ENCODE measurements at places on chromosomes 1 and 21.
A peak's percentile ranks its signal among the peaks of the same experiment; 100 is the strongest.

GRCh38 chr1:43447891-43448708, 5.6 kb downstream of the HYI start:
- no peak overlapping the region for H3K27ac ChIP-seq
- H3K4me1 ChIP-seq: peaks cover 10% of the 10 kb centered on the region
- H3K36me3 ChIP-seq: peaks cover 25% of the 10 kb centered on the region
- no peak overlapping the region for H3K4me3 ChIP-seq
- no peak for DNase-seq
- no peaks in the 10 kb centered on the region for H3K27me3 ChIP-seq

- no peak overlapping the region for H3K4me3 ChIP-seq
- H3K27ac ChIP-seq: no peak overlapping the region
- DNase-seq: no peak
- H3K27me3 ChIP-seq: no peaks in the 10 kb centered on the region
- H3K36me3 ChIP-seq: no peaks in the 10 kb centered on the region
- peaks cover 20% of the 10 kb centered on the region for H3K4me1 ChIP-seq
Measured at GRCh38 chr1:173300061-173301044, 93.2 kb upstream of the TNFSF4 start.

- no peak overlapping the region for H3K4me3 ChIP-seq
- no peak overlapping the region for H3K27ac ChIP-seq
- DNase-seq: no peak
- no peaks in the 10 kb centered on the region for H3K4me1 ChIP-seq
- peaks cover 35% of the 10 kb centered on the region for H3K36me3 ChIP-seq
Measured at GRCh38 chr21:46538262-46538661, 66.6 kb downstream of the S100B start.

- no peaks in the 10 kb centered on the region for H3K4me1 ChIP-seq
- no peak overlapping the region for H3K27ac ChIP-seq
- peaks cover 1% of the 10 kb centered on the region for H3K27me3 ChIP-seq
- H3K4me3 ChIP-seq: no peak overlapping the region
Measured at GRCh38 chr1:12604114-12604874, 13.7 kb downstream of the DHRS3 start.

DNA sequence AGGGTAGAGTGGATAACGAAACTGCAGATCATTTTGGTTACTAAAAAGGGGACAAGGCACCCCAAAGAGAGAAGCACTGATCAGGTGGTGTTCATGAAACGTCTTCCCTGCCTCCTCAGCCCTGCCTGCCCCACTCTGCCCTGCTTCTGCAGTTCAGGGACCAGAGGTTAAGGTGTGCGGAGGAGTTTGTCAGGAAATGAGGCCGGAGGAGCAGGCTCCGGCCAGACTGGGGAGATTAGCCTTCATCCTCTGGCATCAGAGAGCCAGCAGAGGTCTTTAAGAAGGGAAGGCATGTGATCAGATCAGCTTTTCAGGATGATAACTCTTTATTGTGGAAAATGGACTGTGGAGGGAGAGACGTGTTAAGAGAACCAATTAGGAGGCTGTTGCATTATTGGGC, 291.9 kb upstream of the NR5A2 start:
- no peak overlapping the region for H3K27ac ChIP-seq
- H3K4me3 ChIP-seq: no peak overlapping the region
- H3K36me3 ChIP-seq: no peaks in the 10 kb centered on the region
- no peak for DNase-seq

DNA sequence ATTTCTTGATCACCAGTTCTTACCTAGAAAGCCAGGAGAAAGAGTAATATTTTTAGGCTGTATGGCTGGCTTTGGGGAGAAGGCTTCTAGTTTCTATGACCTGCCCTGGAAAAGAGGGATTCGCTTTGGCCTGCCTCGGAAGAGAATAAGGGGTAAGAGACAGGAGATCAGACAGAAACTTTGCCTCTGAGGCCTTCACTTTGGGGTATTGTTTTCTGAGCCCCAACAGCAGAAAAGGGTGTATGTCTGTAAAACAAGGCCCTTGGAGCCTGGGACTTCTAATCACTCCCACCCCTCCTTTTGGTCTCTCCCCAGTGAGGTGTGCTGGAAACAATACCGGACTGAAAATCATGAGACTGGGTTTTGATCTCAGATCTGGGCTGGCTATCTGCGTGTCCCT, 5.1 kb downstream of the SLC45A3 start:
- no peak for DNase-seq
- no peaks in the 10 kb centered on the region for H3K36me3 ChIP-seq
- no peak overlapping the region for H3K4me3 ChIP-seq
- no peaks in the 10 kb centered on the region for H3K27me3 ChIP-seq
- peak overlapping the region; percentile 46 for H3K27ac ChIP-seq
- peaks cover 50% of the 10 kb centered on the region for H3K4me1 ChIP-seq

- H3K27me3 ChIP-seq: peaks cover 10% of the 10 kb centered on the region
- H3K4me3 ChIP-seq: no peak overlapping the region
- peaks cover under 1% of the 10 kb centered on the region for H3K36me3 ChIP-seq
Measured at GRCh38 chr21:42734323-42734971, 81.0 kb downstream of the PDE9A start.

GRCh38 chr1:43883321-43883720, 50.3 kb upstream of the ARTN start:
- H3K27me3 ChIP-seq: no peaks in the 10 kb centered on the region
- peaks cover 3% of the 10 kb centered on the region for H3K36me3 ChIP-seq
- H3K4me3 ChIP-seq: no peak overlapping the region
- no peak overlapping the region for H3K27ac ChIP-seq
- no peaks in the 10 kb centered on the region for H3K4me1 ChIP-seq

DNA sequence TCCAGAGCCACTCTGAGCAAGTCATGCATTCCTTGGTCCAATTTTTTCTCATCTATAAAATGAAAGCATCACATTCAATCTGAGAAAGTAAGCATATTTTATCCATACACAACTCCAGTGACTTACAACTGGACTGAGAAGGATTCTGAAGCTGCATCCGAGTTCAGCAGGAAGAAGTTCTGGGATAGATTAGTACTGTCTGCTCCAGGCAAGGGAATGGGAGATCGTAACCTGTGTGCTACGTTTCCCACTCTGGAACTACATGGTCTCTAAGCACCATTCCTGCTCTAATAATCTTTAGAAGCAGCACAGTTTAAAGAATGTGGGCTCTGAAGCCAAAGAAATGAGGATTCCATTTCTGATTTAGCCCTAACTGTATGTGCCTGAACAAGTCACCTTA, 79.4 kb downstream of the LACTBL1 start:
- no peak for DNase-seq
- no peaks in the 10 kb centered on the region for H3K36me3 ChIP-seq
- no peak overlapping the region for H3K4me3 ChIP-seq
- peaks cover 29% of the 10 kb centered on the region for H3K27me3 ChIP-seq

GRCh38 chr21:25428537-25428936, 178.7 kb downstream of the MRPL39 start:
- no peaks in the 10 kb centered on the region for H3K27me3 ChIP-seq
- peaks cover 23% of the 10 kb centered on the region for H3K4me1 ChIP-seq
- H3K27ac ChIP-seq: peak overlapping the region; percentile 3

DNA sequence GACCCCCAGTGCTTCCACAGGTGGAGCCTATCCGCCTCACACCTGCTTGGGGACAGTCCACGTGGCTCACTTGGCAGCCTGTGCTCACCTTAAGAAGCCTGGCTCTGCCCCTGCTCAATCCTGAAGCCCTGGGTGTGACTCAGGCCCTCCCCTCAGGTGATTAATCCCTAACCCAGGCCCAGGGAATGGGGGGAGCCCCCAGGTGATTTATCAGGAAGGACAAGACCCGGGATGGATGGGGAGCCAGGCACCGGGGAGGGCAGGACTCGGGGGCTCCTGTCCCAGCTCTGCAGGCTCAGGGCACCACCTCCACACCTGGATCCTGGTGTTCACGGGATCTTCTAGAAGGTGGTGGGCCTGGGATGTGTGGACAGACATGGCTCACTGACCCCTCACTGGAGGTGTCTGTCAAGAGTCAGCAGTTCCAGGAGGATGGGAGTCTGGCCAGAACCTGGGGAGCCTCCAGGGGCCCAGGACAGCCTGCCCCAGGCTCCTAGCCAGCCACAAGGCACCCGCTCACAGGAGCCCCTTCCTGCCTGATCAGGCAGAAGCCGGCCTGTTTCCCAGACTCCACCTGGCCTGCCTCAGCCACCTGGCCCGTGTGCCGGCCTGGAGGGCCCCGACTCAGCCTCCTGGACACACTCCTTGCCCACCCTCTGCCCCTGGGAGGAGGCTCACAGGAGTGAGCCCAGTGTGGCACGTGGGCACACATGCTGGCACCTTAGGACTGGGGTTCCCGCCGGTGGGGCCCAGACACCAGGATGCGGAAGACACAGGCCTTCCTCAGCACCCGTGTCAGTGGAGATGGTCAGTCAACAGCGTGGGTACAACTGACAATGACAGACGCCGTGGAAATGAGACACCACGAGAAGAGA, 38.6 kb upstream of the COL6A1 start:
- no peak overlapping the region for H3K4me3 ChIP-seq
- no peaks in the 10 kb centered on the region for H3K27me3 ChIP-seq
- H3K27ac ChIP-seq: no peak overlapping the region
- peaks cover 3% of the 10 kb centered on the region for H3K36me3 ChIP-seq
- DNase-seq: no peak
- H3K4me1 ChIP-seq: no peaks in the 10 kb centered on the region

DNA sequence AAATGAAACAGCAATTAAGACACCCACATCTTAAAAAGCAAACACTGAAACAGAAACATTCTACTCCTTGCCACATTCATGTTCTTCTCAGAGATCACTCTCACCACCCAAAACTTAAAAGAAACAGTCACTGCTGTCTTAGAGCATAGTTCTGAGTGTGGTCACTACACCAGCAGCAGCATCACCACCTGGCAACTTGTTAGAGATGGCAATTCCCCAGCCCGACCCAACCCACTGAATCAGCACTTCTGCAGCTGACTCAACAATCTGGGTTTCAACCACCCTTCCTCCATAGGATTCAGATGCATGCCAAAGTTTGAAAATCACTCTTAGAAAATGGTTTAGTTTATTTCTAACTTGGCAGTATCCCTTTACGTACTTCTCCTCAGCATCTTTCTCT, 126.1 kb downstream of the CDC42BPA start:
- peaks cover 5% of the 10 kb centered on the region for H3K4me1 ChIP-seq
- no peak for DNase-seq
- no peak overlapping the region for H3K27ac ChIP-seq
- peaks cover 4% of the 10 kb centered on the region for H3K27me3 ChIP-seq
- H3K4me3 ChIP-seq: no peak overlapping the region
- H3K36me3 ChIP-seq: no peaks in the 10 kb centered on the region

GRCh38 chr1:160063176-160063575, 6.8 kb downstream of the KCNJ10 start:
- DNase-seq: no peak
- no peaks in the 10 kb centered on the region for H3K36me3 ChIP-seq
- peaks cover 13% of the 10 kb centered on the region for H3K27me3 ChIP-seq
- H3K4me1 ChIP-seq: no peaks in the 10 kb centered on the region
- H3K4me3 ChIP-seq: no peak overlapping the region
- no peak overlapping the region for H3K27ac ChIP-seq

DNA sequence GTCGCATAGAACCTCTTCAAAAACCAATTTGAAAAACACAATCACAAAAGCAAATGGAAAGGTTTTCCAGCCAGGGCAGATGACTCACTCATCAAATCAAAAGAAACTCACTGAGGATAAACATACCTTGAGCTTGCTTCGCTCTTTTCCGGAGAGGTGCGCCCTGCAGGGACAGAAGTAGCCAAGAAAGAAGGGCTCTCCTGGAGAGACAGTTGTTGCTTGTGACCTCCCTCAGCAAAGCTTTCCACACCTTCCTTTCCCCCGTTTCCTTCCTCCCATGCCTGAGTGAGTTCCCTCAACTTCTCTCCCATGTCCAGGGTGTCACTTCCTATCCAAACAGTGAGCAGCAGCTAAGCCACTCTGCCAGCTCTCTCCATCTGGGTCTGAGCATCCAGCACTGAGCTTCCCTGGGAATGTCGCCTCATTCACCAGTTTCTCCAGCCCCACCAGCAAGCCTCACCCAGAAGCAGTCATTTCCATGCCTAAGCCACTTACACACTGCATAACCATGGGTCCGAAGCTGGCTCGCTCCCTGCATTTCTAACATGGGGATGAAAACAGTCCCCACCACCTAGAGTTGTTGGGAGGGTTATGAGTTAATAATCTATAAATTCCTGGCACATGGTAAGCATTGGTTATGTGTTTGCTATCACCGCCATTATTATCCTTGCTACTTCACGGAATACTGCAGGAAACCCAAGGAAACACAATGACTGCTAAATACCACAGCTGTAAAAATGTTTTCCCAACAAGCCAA, 75.0 kb downstream of the PTPN14 start:
- no peaks in the 10 kb centered on the region for H3K36me3 ChIP-seq
- no peak for DNase-seq
- no peak overlapping the region for H3K4me3 ChIP-seq

- H3K4me3 ChIP-seq: no peak overlapping the region
- no peak overlapping the region for H3K27ac ChIP-seq
- DNase-seq: no peak
- H3K27me3 ChIP-seq: peaks cover 4% of the 10 kb centered on the region
- peaks cover 6% of the 10 kb centered on the region for H3K4me1 ChIP-seq
Measured at GRCh38 chr1:94258873-94259331, 21.5 kb upstream of the ARHGAP29 start.

- peaks cover 3% of the 10 kb centered on the region for H3K36me3 ChIP-seq
- no peak overlapping the region for H3K4me3 ChIP-seq
- no peak for DNase-seq
- H3K27ac ChIP-seq: no peak overlapping the region
- no peaks in the 10 kb centered on the region for H3K4me1 ChIP-seq
Measured at GRCh38 chr1:182507685-182508084, 57.7 kb downstream of the RGSL1 start.

DNA sequence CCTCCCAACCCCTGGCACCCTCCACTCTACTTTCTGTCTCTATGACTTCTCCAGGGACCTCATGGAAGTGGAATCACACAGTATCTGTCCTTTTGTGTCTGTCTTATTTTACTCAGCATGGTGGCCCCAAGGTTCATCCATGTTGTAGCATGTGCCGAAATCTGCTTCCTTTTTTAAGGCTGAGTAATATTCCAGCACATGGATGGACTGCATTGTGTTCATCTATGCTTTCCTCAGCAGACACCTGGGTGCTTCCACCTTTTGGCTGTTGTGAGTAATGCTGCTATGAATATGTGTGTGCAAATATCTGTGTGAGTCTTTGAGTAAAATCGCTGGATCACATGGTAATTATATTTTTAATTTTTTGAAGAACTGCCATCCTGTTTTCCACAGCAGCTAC, 1.6 kb upstream of the PFKL start:
- H3K27ac ChIP-seq: peak overlapping the region; percentile 85
- no peak for DNase-seq
- no peak overlapping the region for H3K4me3 ChIP-seq
- no peaks in the 10 kb centered on the region for H3K27me3 ChIP-seq
- no peaks in the 10 kb centered on the region for H3K36me3 ChIP-seq

DNA sequence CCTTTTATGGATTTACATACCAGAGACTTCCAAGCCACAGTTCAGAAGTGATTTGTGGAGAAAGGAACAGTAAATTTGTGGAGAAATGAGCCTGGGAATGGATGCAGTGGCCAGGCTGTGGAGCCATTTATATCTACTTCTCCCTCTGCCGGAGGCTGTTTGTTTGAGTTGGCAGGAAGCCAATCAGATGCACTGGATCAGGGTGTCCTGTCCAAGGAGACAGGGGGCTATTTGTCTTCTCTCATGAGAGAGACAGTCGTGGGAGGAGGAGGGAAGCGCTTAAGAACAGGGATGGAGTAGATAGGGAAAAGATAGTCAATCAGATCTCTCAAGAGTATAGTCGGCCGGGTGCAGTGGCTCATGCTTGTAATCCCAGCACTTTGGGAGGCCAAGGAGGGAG, 2.8 kb upstream of the HAPLN2 start:
- H3K4me3 ChIP-seq: no peak overlapping the region
- H3K27ac ChIP-seq: no peak overlapping the region
- peaks cover 26% of the 10 kb centered on the region for H3K27me3 ChIP-seq
- no peaks in the 10 kb centered on the region for H3K36me3 ChIP-seq

Measured in memory B cell (primary cell).